Fibroblast of skin of right quadriceps (primary cell): ENCODE measurements at places on chromosomes 1 and 21.
A peak's percentile ranks its signal among the peaks of the same experiment; 100 is the strongest.

GRCh38 chr1:29319300-29320110 is 83.2 kb downstream of the PTPRU start:
- no peak for DNase-seq

DNA sequence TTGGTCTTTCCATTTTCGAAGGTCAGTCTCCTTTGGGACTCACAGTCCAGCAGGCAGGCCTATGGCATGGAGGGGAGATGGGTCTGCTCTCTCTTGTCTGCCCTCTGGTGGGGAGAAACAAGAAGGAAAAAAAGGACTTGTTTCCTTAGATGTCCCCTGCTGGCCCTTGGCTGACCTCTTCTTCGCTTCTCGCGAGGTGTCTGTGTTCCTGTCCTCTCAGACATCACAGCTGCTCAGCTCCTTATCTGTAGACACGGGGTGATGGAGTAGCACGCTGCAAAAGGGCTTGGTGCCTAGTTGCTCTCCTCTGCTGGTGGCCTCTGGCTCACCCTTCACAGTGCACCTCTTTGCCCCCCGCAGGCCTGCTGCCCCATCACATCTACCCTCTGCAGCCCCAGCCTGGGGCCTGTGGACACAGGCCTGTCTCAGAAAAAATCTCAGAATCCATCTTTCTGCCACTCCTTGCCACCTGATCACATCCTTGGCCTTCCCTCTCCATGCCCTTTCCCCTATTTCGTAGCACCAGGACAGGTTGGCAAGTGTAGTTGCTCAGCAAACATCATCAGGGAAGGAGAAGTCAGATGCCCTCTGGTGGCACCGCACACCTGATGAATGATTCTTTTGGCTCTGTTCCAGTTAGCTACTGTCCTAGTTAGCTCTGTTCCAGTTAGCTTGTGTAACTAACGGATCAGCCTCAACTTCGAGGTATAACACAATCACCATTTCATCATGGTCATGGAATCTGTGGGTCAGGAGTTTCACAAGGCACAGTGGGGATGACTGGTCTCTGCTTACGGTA is 18.7 kb upstream of the AK2 start:
- DNase-seq = peak; percentile 69

DNA sequence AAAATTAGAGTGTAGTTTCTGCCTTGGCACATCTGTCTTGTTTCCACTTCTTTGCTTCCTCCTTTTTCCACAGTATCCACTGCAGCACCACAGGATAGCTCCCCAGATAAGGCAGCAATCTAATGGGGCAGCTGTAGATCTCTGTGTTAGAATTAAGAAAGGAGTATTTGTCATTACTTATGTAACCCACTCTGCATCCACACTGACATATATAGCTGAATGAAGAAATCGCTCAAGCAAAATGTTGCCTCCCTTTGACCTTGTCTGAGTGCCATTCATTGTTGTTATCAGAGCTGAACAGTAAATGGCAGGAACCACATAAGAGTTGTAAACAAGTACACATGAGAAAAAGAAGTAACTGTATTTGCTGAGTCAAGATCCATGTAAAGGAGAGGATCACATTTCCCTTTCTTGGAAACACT is 45.9 kb upstream of the DPH5 start:
- no peak for DNase-seq

- no peak for DNase-seq
Observed at GRCh38 chr1:53366901-53367502, 39.1 kb upstream of the LRP8 start.

- DNase-seq = no peak
Observed at GRCh38 chr1:187928696-187929095, 1099.9 kb downstream of the PLA2G4A start.

DNA sequence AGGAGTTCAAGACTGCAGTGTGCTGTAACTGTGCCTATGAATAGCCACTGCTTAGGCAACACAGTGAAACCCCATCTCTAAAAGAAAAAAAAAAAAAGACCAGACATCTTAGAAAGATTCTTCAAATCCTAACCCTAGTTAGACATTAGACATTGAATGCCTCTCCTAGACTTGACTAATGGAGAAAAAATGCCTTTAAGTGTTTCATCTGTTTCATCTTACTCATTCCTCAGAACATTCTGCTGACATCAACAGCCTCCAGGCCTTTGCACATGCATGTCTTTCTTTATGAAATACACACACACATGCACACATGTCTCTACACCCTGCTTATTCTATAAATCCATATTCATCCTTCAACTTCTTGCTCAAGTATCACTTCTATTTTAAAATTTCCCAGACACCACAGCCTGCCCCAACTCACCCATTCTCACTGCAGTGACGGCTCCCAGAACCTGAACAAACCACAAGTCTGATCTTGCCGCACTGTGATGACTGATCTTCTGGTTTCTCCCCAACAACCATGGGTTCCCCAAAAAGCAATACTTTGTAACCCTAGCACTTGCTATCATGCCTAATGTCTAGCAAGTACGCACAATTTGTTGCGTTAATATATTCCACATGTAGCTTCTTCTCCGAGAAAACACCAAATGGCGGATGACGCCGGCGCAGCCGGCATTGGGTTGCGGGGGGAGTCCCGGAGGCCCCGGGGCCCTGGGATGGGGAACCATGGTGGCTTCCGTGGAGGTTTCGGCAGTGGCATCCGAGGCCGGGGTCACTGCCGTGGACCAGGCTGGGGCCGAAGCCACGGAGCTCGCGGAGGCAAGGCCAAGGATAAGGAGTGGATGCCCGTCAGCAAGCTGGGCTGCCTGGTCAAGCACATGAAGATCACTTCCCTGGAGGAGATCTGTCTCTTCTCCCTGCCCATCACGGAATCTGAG is 37.4 kb downstream of the LRRC52 start:
- peak; percentile 79 for DNase-seq

- DNase-seq = peak; percentile 37
Observed at GRCh38 chr1:229625071-229625914, 629 bp downstream of the TAF5L start.

DNA sequence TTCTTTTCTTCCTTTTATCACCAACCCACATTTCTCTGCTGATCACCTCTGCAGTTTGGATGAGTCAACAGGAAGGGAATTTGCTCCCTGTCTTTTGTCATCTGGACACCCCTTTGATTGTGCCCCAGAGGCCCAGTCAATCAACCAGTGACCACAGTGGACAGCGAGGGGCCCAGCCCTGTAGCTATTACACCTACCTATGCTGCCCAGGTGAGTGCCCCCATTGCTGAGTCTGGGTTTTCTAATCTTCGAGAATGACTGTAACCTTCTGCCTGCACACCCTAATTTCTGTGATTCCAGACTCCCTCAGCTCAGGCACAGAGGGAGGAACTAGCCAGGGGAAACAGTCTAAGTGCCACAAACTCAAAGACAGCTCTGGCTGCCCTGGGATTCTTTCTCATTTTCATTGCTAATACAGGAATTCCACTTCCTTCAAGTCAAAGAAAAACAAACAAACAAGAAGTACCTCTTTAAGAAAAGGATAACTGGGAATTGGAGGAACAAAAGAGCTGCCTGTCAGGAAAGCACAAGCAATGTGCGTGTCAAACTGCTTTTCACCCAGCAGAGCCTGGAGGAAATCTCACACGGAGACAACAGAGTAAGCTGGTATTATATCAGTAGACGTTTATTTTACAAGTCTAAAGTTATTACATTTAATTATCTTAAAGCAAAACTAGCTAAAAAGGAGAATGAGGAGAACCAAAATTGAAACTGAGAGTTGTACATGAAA is 311.1 kb downstream of the AJAP1 start:
- DNase-seq = no peak

DNA sequence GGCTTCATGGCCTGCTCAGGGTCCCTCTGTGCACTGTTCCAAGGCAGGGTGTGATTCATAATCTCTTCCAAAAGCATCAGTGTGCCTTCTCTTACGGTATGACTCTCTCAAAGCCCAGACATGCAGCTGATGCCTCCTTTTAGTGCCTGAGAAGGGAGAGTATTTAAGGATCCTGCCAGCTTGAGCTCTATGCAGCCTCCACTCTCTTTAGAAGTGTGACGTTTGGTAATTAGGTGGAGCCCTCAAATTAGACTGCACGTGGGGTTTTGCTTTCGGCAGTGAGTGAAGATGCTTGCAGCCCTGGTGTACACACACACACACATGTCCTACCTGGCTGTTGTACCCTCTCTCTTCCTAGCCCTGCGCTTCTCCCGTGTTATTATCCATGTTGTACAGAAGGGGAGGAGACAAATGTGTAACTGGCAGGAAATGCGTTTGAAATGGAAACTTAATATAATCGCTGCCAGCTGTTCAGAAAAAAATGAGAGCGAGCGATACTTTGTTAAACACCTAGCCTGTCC is 2.6 kb upstream of the C1orf174 start:
- DNase-seq = peak; percentile 9

- DNase-seq = peak; percentile 51
Observed at GRCh38 chr1:83034851-83035250, 964.1 kb downstream of the TTLL7 start.

DNA sequence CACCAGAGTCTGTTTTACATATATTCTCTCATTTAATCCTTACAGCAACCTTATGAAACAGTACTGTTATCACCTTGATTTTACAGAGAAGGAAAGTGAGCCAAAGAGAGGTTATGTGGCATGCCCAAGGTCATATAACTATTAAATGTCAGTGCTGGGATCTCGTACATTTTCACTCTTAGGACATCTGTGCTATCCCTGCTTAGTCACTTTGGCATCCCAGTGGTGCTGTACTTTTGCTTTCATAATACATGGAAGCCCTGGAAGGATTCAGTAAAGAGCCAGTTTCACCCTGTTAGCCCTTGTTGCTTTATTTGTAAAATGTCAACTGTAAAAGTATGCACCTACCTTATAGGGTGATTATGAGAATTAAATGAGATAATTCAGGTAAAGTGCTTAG is 104.4 kb downstream of the NFIA start:
- DNase-seq = no peak

DNA sequence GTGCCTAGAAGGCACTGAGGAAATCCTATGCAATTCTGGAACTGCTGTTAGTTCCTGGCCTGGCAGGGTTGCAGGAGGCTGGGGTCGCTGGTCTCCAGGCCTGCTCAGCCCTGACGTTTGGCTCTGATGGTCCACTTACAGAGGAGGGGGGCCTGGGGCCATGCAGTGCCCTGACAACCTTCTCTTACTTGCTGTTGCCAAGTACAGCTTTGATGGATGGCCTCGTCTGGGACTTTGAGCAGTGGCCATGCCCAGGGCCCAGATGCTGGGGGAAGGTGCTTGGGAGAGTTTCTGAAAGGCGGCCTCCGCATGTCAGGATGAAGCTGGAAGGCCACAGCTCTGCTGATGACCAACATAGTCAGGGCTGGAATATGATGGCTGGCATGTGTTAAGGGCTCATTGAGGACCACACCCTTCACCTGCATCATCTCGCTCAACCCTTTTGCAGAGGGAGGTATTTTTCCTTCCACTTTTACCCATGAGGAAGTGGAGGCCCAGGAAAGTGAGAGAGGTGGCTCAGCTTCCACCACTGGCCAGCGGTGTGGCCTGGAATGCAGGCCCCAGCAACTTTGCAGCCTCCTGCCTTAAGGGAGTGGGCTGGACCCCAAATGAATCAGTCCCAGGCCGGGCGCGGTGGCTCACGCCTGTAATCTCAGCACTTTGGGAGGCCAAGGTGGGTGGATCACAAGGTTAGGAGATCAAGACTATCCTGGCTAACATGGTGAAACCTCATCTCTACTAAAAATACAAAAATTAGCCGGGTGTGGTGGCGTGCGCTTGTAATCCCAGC is 34.7 kb upstream of the LRRC3 start:
- DNase-seq = no peak

GRCh38 chr1:101220906-101221305 is 15.9 kb upstream of the S1PR1 start:
- no peak for DNase-seq

GRCh38 chr1:219909476-219909875 is 18.9 kb downstream of the SLC30A10 start:
- DNase-seq = no peak

GRCh38 chr21:17466166-17466565 is 46.7 kb upstream of the CXADR start:
- peak; percentile 74 for DNase-seq

DNA sequence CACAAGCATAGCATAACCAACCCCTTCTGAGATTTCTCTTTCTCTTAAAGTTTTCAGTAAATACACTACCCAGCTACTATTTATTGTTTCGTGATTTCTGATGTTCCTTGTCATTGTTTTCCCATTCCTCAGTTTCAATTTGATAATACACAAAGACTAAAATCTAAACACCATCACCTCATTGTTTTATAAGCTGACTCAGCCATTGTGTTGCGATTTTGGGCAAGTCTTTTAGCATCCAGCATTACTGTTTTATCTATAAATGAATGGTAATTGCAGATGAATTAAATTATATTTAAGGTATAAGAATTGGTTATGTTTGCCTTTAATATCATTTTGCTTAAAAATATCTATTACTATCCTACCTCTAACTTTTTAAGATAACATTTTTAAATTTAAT is 1308.5 kb downstream of the PLA2G4A start:
- no peak for DNase-seq

DNA sequence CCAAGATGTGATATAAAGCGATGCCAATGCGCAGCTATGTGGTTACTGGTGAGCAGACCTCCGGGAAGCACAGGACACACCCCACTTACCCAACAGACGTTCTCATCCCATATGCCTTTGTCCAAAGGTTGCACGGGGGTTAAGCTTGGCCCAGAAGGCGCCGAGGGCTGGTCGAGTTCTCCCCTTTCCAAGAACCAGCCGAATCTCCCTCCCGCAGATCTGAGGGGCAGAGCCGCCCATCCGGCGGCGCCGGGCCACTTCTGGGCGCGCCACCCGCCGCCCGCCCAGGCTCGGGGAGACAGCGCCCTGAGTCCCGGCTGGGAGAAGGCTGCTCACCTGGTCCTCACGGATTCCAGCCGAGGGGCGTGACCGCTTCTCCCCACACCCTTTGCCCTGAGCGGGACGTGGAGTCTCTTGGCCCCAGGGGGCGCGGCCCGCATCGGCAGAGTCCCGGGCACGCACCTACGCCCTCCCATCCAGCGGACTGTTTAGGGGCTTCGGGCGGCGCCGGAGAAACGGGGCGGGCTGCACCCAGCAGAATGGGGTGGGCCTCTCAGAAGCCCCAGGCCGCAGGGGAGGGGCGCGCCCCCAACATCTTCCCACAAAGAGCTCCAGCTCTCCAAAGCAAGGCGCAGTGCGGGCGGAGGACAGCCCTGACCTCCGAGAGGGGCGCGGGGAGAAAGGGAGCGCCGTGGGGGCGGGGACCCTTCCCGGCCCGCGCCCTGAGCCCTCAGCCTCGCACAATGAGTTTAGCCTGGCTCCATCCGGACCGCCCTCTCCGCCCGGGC is 615 bp downstream of the GPR161 start:
- no peak for DNase-seq

- DNase-seq = no peak
Observed at GRCh38 chr21:28590676-28591075, 402.0 kb downstream of the LTN1 start.

GRCh38 chr1:47984175-47984789 is 12.9 kb downstream of the TRABD2B start:
- DNase-seq = no peak
